ENCODE measurements at places on chromosomes 2 and 18.

GRCh38 chr2:223043164-223043941 lies 8.6 kb upstream of the KCNE4 start:
- no peak for DNase-seq

GRCh38 chr2:69777786-69778105 lies 35.8 kb downstream of the ANXA4 start:
- DNase-seq = no peak

GRCh38 chr2:150282357-150282756 lies 205.1 kb downstream of the RND3 start:
- DNase-seq = no peak

- no peak for DNase-seq
These were observed 107.4 kb downstream of the PDCL3 start for GRCh38 chr2:100670232-100670631.

DNA sequence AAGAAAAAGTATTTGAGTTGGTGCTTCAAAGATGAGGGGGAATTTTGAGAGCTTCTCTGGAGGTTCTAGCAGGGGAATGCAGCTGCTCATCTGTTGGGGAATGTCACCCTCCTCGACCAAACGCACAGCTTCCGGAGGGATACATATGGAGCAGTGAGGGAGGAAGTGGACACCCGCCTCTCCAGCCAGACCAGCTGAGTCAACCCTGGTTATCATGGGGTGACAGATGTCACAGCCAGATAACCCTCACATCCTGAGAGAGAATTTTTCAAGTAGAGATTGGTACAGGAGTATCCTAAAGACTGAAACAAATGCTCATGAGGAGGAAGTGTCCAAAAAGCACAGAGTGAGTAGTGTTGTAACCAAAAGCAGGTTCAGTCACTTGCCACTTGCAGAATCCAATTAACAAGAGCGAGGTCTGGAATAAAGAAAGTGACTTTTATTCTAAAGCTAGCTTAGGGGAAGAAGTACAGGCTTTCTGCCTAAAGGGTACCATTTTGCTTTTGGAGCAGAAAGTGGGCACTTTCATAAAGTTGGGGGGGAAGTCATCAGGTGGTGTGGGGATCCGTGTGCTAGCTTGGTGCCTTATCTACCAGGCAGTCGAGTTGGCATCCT lies 395.2 kb downstream of the RAD51AP2 start:
- DNase-seq = no peak

GRCh38 chr2:118784860-118785259 lies 62.6 kb downstream of the EN1 start:
- no peak for DNase-seq

DNA sequence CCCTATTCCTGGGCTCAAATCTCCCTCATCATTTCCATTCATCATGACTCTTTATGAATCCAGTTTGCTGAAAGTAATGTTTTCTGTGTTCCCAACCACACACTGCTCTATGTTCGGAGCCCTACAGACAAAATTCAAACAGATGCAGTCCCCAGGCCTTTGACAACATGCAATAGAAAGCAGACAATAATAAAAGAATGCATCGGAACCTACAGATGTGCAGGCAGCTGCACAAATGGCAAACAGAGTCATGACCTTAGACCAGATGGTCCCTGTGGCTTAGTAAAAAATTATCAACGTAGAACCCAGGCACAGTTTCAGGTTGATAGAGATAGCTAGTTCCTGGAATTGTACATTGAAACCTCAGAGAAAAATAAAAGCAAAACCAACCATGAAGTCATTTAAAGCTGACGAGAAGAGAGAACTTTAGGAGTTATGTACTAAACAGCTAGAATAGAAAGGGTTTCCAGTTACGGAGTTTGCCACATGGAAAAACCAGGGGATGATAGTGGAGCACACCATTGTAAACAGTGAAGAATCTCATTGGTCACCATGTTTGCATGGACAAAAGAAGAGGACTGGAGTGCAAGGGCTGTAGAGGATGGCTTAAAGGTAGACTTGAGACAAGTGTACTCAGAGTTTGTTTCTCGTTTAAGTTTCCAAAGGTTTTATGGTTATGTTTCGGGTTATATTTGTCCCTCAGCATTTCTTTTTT lies 23.2 kb upstream of the ACVR1 start:
- DNase-seq = no peak

- DNase-seq = no peak
These were observed 32.8 kb downstream of the MSH6 start for GRCh38 chr2:47815764-47816163.

DNA sequence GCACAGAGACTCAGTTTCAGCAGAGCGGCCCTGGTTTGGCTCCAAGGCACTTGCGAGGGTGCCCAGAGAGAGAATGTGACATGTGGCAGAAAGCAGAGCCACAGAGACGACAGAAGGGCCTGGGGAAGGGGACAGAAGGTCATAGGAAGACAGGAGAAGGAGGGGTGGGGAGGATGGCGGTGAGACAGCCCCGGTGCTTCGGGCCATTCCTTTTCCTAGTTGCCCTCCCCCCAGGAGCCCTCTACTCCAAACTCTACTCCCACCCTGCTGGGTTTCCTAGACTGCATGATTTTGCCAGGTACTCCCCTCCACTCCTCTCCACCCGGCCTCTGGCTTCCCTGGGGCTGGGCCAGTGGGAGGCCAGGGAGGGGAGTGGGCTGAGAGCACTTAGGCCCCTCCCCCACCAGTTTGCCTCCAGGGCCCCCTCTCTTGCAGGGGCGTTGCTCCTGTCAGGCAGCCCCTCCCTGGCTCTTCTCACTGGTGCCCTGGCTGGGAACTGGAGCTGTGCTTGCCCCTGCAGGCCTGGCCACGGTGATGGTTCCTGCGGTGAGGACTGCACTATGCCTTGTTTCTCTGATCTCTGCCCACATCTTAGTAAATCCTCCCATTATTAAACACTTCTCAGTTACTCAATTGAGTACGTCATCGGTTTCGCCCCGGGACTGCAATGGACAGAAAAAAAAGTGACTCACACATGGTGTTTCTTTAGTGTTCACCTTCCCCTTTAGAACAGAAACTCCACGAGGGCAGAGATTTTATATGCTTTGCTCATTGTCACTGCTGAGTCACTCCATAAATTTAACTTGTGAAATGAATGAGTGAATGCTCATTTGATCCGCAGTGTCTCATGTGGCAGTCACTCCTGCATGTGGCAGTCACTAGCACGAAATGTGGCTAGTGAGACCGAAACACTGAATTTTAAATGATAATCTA lies 58.7 kb upstream of the SP3 start:
- no peak for DNase-seq

GRCh38 chr2:101476605-101477208 lies 1.8 kb upstream of the RFX8 start:
- DNase-seq = no peak

- DNase-seq = no peak
These were observed 344.7 kb upstream of the TCF4 start for GRCh38 chr18:55932675-55933074.

GRCh38 chr18:50722311-50722710 lies 97.5 kb downstream of the MRO start:
- DNase-seq = no peak

DNA sequence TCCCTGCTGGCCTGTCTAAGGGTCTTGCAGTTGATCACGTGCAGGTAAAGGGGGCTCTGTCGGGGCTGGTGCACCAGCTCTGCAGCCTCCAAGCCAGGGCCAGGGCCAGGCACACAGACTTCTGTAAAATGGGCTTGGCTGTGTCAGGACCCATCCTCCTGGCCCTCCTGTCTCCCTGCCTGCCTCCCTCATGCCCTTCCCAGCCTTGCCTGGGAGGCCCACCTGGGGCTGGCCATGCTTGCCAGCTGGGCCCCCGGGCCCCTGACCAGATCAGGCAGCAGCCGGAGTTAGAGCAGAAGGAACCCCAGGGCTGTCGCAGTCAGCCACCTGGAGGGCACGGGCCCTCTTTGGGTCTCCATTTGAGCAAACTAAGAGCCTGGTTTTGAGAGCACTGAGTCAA lies 2.0 kb downstream of the SLC66A3 start:
- no peak for DNase-seq

- DNase-seq = no peak
These were observed 210.9 kb upstream of the OSR1 start for GRCh38 chr2:19569300-19569791.

GRCh38 chr18:65906621-65907034 lies 155.8 kb downstream of the CDH7 start:
- no peak for DNase-seq

DNA sequence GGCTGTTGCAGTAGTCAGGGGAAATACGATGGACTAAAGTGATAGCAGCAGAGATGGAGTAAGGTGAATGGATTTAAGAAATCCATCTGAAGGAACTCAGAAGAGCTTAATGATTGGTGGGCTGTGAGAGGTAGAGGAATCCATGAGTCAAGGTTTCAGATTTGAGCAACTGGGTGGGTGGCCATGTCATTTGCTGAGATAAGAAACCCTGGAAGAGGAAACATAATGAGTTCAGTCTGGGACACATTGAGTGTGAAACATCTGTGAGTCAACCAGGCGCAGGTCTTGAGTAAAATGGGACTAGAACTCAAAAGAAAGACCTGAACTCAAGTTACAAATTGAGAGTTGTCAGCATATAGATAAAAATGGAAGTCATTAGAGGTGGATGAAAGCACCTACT lies 19.7 kb upstream of the ASNSD1 start:
- DNase-seq = no peak

DNA sequence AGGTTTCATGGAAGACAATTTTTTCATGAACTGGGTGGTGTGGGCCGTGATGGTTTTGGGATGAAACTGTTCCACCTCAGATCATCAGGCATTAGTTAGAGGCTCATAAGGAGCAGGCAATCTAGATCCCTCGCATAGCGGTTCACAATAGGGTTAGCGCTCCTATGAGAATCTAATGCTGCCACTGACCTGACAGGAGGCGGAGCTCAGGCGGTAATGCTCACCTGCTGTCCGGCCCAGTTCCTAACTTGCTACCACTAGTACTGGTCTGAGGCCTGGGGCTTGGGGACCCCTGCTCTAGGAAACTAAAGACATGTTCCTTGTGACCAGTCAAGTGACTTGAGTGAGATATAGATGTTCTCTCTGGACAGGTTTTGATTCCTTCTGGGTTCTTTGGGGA lies 49.2 kb downstream of the OXER1 start:
- no peak for DNase-seq

DNA sequence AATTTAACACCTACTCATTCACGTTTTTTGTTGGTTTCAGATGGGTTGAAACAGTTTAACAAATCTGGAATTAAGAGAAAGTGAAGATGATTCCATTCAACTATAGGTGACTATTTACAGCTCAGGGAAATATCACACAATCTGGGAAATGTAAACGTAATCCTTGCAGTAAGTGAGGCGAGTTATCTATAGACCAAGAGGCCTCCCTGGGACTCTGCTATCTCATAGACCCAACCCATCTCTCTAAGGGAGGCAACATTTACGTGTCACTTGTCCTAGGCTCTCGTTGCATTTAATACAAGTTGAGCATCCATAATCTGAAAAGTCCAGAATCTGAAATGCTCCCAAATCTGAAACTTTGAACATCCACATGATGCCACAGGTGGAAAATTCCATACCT lies 2.0 kb upstream of the MOB4 start:
- no peak for DNase-seq

- DNase-seq = no peak
These were observed 10.7 kb upstream of the CWC22 start for GRCh38 chr2:180017784-180018183.

- no peak for DNase-seq
These were observed 8.6 kb upstream of the RND3 start for GRCh38 chr2:150495993-150496627.

- DNase-seq = no peak
These were observed 484 bp upstream of the DARS1 start for GRCh38 chr2:135985826-135986393.

- DNase-seq = no peak
These were observed 44.9 kb upstream of the TBC1D8 start for GRCh38 chr2:101195871-101196661.

DNA sequence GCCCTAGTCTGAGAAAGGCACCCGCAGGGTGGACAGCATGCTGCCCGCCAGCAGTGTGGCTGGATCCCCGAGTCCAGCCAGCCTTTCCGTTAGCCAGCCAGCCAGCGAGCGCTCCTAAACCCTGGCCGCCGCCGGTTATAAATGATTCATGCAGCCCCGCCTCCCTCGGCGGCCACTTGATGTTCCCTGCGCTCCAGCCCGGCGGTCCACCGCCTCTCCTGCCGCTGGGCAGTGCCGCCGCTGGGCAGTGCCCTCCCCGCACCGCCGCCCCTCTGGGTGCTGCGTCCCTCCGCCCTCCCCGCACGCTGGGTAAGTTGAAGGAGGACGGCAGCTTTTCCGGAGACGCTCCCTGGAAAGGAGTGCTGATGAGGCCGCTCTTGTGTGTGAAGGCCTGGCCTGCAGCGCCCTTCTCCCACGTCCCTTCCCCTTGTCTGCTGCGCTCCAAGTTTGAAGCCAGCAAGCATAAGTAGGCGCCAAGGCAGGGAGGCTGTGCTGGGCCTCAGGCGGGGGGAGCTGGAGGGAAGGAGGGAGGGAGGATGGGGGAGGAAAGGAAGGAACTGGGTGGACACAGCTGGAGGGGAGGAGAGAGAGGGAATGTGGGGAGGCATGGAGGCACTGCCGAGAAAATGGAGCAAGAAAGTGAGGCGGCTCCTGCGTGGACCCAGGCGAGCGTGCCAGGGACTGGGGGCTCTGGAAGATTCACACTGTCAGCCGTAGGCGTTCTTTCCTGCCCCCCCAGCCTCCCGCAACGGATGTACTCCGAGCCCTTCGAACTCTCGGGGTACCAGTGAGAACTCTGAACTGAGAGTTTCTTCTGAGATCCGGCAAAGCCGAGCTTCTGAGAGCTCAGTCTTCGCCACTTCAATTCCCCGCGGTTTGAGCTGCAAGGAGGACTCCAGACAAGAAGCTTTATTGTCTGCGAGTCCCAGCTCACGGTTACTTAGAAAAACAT lies 131.9 kb downstream of the GLI2 start:
- DNase-seq = no peak

- no peak for DNase-seq
These were observed 239.5 kb downstream of the L3MBTL4 start for GRCh38 chr18:6174983-6175745.

DNA sequence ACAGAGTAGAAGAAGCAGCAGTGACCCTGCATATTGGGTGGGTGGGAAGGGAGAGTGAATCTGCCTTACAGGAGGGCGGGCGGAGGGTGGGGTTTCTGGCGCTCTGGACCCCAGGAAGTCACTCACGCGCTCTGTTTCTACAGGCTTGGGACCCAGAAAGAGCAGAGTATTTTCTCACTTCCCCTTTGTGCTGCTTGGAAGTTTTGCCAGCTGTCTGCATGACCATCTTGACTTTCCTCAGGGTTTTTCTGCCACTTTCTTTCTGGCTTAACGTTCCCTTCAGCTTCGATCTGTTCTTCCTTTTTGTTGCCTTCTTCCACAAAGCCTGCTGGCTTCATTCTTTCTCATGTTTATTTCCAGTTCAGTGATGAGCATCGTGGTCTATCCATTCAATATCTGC lies 383.1 kb downstream of the GALR1 start:
- no peak for DNase-seq
